ENCODE measurements at places on chromosomes 12 and 14.

- DNase-seq: no peak
Observed at GRCh38 chr12:55935738-55936151, 4.8 kb downstream of the DGKA start.

DNA sequence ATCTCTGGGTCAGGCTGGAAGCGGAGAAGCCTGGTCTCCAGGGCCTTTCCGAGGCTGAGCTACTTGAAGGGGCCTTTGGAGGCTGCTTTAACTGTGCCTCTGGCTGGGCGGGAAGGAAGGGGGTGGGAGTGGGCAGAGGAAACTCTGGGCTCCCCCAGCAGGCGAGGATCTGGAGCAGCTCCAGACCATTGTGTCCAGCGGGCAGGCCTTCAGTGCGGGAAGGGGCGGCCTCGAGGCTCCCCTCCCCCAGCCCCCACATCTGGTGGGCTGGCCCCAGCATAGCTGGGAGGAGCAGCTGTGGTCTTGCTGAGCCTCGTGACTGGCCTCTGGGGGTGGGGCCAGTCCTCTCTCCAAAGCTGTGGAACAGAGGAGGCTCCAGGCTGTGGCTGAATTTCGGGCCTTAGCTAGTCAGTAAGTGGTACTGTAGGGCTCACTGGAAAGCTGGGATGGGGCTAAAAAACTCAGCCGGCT, 3.4 kb downstream of the TAMALIN start:
- no peak for DNase-seq

DNA sequence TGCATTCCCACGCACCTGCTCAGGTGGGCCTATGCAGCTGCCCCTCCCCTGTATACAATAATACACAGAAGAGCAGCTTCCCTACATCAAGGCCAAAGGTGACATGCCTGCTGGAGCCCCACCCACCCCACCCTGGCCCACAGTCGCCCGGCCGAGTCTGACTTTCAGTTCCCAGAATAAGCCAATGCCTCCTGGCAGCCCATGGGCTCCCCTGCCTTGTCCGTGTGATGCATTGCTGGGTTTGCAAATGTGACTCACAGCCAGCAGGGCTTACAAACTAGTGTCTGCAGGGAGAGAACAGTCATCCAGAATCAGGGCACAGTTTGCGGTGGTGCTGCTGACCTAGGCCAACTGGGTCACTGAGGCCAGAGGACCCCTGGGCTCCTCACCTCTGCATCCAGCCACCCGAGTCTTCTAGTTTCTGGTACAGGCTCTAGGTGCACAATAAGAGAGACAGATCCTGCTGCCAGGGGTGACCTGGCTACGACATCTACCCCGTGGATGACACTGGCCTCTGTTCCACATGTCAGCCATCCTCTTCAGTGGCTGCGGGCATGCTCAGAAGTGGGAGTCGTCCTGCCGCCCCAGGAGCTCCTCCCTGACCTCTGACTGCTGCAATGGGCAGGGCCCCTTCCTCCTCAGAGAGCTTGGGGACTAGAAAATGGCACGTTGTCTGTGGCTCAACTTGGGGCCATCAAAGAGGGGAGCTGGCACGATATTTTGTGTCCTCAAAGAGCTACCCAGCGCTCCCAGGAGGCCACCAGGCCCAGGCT, 84.5 kb downstream of the CHGA start:
- peak; percentile 86 for DNase-seq

DNA sequence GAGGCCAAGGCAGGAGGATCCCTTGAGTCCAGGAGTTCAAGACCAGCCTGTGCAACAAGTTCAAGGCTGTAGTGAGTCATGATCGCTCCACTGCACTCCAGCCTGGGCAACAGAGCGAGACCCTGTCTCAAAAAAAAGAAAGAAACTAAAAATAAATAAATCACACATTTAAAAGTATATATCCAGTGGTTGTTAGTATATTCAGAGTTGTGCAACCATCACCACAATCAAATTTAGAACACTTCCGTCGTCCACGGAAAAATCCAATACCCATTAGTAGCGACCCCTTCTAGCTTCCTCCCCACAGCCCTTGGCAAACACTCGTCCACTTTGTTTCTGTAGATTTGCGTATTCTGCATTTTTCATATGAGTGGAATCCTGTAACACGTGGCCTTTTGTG, 44.7 kb upstream of the EML1 start:
- no peak for DNase-seq

DNA sequence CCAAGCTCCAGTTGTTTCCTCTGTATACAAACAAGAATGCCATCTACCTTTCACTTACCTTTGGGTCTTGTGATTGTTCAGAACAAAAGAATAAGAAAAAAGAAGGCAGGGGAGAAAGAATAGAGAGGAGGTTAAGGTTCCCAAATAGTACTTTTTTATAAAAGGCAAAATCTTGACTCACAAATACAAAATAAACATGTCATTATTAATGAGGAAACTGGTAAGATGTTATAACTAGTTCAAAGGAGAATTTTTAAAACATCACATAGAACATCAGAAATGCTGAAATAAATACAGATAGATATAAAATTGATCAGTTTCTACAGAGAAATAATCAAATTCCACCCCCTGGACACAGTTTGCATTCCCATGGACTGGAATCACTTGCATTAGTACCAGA, 446.7 kb upstream of the CCDC196 start:
- DNase-seq: no peak

GRCh38 chr12:117421068-117421752, 59.8 kb upstream of the NOS1 start:
- no peak for DNase-seq

DNA sequence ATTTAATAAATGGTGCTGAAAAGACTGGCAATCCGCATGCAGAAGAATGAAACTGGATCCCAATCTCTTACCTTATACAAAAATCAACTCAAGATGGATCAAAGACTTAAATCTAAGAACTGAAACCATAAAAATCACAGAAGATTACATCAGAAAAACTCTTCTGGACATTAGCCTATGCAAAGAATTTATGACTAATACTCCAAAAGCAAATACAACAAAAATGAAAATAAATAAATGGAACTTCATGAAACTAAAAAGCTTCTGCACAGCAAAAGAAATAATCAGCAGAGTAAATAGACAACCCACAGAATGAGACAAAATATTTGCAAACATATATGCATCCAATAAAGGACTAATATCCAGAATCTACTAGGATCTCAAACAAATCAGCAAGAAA, 14.3 kb upstream of the CLEC1A start:
- DNase-seq: no peak

All from epithelial cell of esophagus (primary cell).